M059J (cell line): ENCODE measurements at places on chromosomes 12 and 14.

- DNase-seq, result peak; percentile 79
These were observed 668 bp downstream of the TRIP11 start for GRCh38 chr14:92039063-92039718.

DNA sequence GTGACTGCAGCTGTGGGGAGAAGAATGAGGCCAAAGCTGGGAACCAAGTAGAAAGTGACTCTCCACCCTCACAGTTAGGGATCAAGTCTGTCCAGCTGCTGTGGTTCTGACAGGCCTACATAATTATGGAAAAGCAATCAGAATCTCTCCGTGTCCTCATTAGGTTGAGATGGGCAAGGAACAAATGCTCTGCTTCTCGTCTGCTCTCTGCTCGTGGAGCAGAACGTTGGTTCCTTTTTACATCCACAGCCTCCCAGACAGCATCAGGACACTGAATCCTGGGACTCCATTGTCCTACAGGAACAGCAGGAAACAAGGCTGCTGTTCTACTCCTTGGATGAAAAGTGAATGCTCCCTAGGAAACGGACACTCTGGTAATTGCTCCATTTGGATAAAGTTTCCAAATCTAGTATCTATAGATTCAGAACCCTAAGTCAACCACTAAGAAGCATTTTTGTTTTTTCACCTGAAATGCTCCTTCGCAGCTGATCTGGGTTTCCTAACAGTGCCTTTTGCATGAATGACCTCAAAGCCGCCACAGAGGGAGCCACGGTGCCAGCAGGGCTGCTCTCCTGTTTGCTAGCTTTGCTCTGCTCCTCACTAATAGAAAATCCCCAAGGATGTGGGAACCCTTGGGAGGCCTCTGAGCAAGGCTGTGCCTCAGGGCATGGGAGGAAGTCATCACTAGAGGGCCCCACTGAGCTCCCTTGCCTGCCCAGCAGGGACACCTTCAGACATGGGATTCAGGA, 102.0 kb downstream of the EGLN3 start:
- peak; percentile 87 for DNase-seq

GRCh38 chr12:59080101-59080500, 159.8 kb upstream of the LRIG3 start:
- no peak for DNase-seq

DNA sequence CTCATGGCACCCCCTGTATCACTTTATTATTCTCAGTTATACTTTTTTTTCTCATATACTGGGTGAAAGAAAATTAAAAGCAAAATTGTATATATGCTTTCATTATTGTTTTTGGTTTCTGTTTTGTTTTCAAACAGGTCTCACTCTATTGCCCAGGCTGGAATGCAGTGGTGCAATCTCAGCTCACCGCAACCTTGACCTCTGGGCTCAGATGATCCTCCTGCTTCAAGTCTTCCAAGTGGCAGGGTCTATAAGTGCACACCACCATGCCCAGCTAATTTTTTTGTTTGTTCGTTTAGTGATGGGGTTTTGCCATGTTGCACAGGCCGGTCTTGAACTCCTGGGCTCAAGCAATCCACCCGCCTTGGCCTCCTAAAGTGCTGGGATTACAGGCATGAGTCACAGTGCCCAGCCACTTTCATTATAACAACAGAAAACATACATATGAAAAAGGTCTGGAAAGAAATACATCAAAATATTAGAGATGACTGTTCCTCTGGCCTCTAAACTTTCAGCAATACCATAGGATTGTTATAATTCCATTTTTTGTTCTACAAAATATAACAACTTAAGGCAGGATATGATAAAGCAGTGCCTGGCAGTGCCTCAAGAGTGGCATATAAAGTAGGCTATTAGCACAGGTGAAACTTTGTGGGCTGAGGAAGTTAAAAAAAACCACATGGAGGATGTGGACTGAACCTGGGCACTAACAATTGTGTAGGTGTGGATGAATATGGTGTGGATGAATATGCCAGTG, 5.8 kb upstream of the NTN4 start:
- DNase-seq, result peak; percentile 24

- no peak for DNase-seq
These were observed 56.9 kb downstream of the SCAF11 start for GRCh38 chr12:45933504-45933903.

GRCh38 chr12:51540996-51541395, 50.0 kb upstream of the SCN8A start:
- DNase-seq, result no peak

- DNase-seq, result no peak
These were observed 176.0 kb upstream of the PLEKHA5 start for GRCh38 chr12:18953505-18953904.

GRCh38 chr14:103304706-103305105, 29.3 kb upstream of the EIF5 start:
- no peak for DNase-seq

DNA sequence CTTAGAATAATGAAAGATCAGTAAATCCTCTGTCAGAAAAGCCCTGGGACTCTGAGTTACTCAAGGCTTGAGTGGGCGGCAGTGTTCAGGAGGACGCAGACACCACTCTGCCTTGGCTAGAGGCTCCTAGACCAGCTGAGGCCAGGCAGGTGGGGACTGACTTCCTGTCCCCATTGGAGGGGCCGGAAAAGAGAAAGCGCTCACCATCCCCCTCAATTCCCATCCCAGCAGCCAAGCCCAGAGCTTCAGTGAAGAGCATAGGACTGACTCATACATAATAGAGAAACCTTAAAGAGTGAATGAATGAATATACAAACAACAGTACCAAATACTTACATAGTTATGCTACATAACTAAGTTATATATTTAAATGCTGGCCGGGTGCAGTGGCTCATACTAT, 62.0 kb downstream of the PLEKHG7 start:
- no peak for DNase-seq

DNA sequence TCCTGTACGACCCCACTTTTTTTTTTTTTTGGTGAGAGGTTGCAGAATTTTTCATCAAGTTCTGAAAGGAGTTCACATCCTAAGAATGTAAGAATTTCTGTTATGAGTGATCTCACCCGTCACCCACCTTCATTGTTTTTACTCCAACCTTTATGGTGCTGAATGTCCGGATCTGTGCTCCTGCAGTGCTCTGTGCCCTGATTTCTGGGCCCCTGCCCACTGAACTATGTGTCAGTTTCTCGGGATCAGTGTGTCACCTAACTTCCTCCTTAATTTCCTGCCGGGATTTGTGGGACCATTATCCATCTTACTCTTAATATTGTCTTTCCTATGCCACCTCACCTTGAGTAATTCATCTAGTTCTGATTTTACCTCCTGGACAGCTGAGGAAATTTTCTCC, 11.6 kb downstream of the RASSF8 start:
- peak; percentile 61 for DNase-seq

- DNase-seq, result peak; percentile 64
These were observed 57.5 kb downstream of the PLEKHA5 start for GRCh38 chr12:19186722-19187661.

DNA sequence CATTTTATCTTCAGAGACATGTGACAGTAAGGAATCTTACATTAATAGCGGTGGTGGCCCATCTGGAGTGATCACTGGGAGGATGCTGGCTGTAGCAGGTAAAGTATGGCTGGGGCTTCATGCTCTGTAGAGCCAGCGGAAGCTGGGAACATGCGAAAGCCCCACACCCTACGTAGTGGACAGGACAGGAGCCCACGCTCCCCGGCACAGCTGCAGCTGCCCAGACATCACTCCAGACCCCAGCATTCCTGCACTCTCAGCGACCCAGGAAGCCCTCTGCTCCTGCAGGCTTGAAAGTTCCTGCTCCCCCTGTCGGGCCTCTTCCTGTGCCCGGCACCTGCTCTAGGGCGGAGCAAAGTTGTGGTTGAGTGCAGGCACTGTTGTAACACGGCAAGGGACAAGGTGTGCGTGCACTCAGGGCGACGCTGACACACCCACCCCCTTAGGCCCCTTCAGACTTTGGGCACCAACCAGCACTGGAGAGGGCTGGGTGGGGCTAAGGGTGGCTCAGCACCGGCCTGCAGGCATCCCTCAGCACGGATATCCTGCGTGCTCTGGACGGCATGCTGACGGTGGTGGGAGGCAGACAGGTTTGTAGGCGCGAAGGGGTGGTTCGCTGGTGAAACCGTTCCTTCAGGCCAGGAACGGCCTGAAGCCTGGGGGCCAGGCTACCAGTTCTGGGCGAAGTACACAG, 568.3 kb downstream of the FSCB start:
- DNase-seq, result no peak

DNA sequence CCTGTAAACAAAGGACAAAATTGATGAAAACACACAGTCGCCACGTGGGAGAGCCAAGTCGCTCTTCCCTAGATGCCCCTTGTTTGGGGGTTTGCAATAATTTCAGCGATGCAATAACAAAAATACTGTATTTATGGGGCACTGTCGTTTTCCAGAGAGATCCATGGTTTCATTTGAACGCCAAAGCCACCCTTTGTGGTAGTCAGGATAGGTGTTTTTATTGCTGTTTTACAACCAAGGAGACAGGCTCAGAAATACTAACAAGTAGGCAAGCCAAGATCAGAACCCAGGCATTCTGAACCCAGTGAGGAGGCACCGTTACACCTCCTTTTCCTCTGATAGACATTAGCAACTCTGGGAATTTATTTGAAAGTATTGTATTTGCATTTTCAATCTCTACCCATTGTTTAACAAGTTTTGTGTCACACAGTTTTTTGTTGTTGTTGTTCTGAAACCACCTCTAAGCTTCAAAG, 831 bp upstream of the BTBD7 start:
- no peak for DNase-seq

GRCh38 chr12:46659824-46660223, 166.0 kb downstream of the SLC38A4 start:
- no peak for DNase-seq

- DNase-seq, result peak; percentile 21
These were observed 103.2 kb upstream of the DAAM1 start for GRCh38 chr14:59085207-59085739.

DNA sequence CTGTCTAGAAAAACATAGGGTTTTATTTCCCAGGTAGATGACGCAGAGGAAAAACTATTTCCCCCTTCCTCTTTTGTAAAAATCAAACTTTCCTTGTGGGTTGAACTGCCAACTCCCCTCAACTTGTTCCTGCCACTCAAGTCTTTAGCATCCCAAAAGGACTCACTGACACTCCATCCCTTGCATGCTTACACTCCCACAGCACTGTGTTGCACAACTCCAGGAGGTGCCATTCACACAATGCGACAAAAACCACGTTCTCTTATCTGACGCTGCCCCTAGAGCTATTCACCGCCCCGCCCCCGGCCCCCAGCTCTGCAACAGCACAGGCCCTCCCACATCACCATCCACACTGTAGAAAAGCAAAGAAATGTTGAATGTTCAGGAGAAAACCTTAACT, 16.9 kb upstream of the STON2 start:
- DNase-seq, result no peak

DNA sequence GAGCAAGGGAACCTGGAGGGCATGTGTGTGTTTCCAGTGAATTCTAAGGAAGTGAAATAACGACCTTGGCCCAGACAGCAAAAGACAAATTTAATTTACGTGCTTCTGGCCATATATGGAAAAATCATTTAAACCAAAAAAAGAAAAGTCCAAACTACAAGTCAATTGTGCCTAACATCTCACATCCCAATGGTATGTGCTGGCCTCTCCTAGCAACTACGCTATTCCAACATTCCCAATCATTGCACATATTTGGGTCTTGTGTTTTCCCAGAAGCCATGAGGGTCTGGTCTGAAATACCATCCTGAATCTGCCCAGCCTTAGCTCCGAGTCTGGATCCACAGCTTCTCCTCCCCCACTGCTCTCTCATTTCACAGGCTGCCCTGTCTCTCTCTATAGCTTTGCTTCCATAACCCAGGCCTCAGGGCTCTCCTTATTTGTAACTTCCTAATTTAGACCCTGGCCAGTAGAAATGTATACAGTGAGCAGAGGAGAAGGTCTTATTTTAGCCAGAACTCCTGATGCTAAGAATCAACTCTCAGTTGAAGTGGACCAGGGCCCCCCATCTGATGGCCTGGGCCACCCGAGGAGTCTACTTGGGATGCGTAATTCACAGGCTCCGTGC, 224.6 kb downstream of the ANO2 start:
- DNase-seq, result no peak

- DNase-seq, result no peak
These were observed 154.9 kb upstream of the ATP2B1 start for GRCh38 chr12:89863493-89863938.

DNA sequence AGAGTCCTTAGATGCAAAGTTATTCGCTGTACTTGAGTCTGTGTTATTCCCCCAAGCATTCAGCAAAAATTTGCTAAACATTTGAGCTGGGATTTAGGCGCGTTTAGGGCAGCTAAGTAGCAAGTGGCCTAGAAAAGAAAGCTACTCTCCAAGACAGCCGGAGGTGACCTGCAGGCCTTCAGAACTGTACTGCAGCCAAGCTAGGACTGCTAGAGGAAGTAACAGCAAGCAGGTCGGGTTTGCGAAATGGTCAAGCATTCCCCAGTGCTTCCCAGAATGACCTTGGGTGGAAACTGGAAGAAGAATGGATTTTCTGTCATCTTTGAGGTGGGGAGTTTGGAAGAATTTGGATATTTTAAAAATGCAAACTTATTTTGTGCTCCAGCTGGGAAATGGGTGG, 287.5 kb downstream of the FOXN3 start:
- DNase-seq, result no peak

- no peak for DNase-seq
These were observed 7.6 kb upstream of the REP15 start for GRCh38 chr12:27688671-27689070.

DNA sequence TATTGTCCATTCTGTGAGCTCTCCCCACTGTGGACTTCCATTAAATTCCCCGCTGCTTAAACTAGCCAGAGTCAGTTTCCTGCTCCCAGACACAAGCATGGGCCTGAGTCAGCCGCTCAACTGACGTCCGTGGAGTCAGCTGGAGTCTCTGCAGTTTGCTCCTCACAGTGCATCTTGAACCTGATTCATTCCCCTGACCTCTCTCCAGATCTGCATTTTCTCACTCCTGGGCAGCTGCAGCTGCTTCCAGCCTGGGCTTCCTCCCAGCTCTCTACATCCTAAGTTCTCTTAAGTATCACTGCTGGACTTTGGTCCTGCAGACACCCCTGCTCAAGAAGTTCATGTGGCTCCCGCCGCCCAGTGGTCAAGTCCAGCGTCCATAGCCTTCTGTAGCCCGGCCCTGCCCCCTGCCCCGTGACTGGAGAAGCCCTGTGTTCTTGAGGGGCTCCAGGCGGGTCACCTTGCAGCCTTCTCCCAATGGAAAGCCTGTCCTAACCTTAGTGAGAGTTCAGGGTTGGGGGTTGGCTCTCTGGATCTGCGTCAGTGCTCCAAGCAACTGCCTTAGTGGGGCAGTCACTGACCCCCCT, 20.0 kb downstream of the NFKBIA start:
- peak; percentile 86 for DNase-seq

GRCh38 chr14:31270196-31270772, 62.7 kb upstream of the HECTD1 start:
- DNase-seq, result peak; percentile 37

DNA sequence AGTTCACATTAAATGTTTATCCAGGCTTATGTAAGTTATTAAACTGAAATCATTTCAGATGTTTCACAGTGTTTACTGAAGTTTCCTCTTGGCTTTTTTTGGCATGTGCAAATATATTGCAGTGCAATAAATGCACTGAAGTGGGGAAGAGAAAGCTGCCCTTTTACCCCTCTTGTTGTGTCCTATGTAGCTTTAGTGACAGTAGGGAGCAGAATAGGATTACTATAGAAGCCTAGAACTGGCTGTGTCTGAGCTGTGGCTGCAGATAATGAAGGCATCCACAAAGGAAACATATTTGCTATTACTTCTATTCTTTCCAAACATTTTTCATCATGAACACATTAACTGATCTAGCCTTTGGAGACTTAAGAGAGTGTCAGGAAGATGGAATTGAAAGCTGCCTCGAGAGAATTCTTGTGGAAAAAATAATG, 24.1 kb upstream of the CNTN1 start:
- DNase-seq, result no peak
